ENCODE measurements at places on chromosomes 2 and 18. TPM values are rescaled to one million over a fixed set of nuclear protein-coding genes. Genes with fewer than 3 reads are reported as not detected.

ALPI gene
- not detected for polyA plus RNA-seq

LOXL3 gene
- polyA plus RNA-seq: 0.27 TPM

ZNF142 gene
- 10.7 TPM for polyA plus RNA-seq

TUBA3E gene
- polyA plus RNA-seq: not detected

ALLC gene
- not detected for polyA plus RNA-seq

IL1A gene
- polyA plus RNA-seq: not detected

CD8A gene
- polyA plus RNA-seq: 0.22 TPM

ABCA12 gene
- polyA plus RNA-seq: 0.38 TPM

FKBP1B gene
- 8.9 TPM for polyA plus RNA-seq

DNAJC5G gene
- not detected for polyA plus RNA-seq

SP140 gene
- polyA plus RNA-seq: 0.24 TPM

UGT1A10 gene
- not detected for polyA plus RNA-seq

PLEKHH2 gene
- polyA plus RNA-seq: 0.92 TPM

ITPRIPL1 gene
- polyA plus RNA-seq: not detected

SLC8A1 gene
- polyA plus RNA-seq: 0.28 TPM

ABHD1 gene
- polyA plus RNA-seq: 1.0 TPM

CNDP1 gene
- polyA plus RNA-seq: not detected

IL18RAP gene
- polyA plus RNA-seq: not detected

LIMS3 gene
- not detected for polyA plus RNA-seq

COL6A3 gene
- polyA plus RNA-seq: 0.10 TPM

LYG2 gene
- not detected for polyA plus RNA-seq

NTSR2 gene
- not detected for polyA plus RNA-seq

FOXD4L1 gene
- polyA plus RNA-seq: 0.67 TPM

NFU1 gene
- 64.8 TPM for polyA plus RNA-seq

ATP6V1C2 gene
- 0.08 TPM for polyA plus RNA-seq

MARS2 gene
- 9.5 TPM for polyA plus RNA-seq

BOLL gene
- polyA plus RNA-seq: not detected

NGEF gene
- polyA plus RNA-seq: 7.6 TPM

FHL2 gene
- polyA plus RNA-seq: 70.3 TPM

HMSD gene
- polyA plus RNA-seq: 0.12 TPM

NOSTRIN gene
- 2.5 TPM for polyA plus RNA-seq

ST8SIA5 gene
- not detected for polyA plus RNA-seq

RNF152 gene
- not detected for polyA plus RNA-seq
